Activated T-helper 1 cell treated with anti-CD3 and anti-CD28 coated beads, Interleukin-2, amount 50 U/mL, for 16 hours (primary cell): ENCODE measurements at places on chromosomes 11 and 22.

GRCh38 chr22:48979482-48979881, 848.2 kb downstream of the BRD1 start:
- DNase-seq: no peak

GRCh38 chr22:31490496-31490925, 869 bp upstream of the EIF4ENIF1 start:
- peak; percentile 33 for DNase-seq

DNA sequence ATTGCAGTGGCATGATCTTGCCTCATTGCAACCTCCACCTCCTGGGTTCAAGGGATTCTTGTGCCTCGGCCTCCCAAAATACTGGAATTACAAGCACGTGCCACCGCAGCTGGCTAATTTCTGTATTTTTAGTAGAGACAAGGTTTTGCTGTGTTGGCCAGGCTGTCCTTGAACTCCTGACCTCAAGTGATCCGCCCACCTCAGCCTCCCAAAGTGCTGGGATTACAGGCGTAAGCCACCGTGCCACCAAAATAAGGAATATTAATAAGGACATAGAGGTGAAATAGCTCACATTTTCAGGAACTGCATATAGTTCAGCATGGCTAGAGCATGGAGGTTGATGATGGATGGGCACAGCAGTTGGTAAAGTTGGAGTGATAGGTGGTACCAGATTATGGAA, 21.4 kb downstream of the ARHGEF12 start:
- no peak for DNase-seq

DNA sequence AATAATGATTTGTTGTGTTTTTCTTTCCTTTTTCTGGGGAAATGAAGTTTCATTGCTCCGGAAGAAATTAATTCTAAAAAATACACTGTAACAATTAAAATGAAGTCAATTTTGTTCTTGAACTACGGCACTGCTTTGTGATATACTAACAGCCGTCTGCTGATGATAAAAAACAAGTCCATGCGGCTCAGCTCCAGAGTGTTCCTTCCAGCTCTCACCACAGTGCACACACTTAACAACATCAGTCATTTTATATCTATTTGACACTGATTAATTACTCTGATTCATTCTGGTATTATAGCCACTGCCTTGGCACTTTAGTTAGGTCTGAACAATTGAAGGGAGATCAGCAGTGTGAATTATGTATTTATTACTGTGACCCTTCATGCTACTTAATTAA, 97.4 kb upstream of the SLC6A5 start:
- no peak for DNase-seq

GRCh38 chr22:29267462-29267857, 321 bp downstream of the RHBDD3 start:
- no peak for DNase-seq

GRCh38 chr11:11722861-11723260, 101.1 kb upstream of the GALNT18 start:
- no peak for DNase-seq

DNA sequence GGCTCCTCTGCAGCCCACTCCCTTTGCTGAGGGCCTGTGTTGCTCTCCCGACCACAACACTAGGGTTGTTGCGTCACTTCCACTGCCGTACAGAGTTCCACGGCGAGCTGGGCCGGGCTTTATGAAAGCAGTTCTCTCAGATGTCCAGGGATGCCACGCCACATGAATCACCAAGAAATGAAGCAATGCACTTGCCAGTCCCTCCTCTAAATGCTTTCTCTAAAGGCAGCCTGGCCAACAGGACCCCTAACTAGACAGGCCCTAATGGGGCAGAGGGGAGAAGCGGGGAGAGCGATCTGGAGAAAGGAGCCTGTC, 188.7 kb downstream of the CTTN start:
- no peak for DNase-seq

DNA sequence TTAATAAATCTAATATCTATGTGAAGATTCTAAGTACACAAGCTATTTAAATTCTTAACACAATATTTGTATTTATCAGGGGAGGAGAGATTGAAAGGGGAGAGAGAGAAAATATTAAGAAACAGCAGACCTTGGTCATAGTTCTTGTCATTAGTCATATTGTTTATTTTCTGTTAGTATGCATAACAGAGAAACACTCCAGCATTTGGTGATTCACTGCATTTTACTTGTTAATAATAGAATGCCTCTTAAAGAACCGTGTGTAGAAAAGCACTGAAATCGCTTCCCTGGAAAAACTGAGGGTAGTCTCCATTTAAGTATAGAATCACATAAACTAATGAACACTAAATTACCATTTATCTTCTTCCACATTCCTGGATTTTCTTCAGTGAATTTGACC, 122.7 kb upstream of the TRPC6 start:
- DNase-seq: no peak

DNA sequence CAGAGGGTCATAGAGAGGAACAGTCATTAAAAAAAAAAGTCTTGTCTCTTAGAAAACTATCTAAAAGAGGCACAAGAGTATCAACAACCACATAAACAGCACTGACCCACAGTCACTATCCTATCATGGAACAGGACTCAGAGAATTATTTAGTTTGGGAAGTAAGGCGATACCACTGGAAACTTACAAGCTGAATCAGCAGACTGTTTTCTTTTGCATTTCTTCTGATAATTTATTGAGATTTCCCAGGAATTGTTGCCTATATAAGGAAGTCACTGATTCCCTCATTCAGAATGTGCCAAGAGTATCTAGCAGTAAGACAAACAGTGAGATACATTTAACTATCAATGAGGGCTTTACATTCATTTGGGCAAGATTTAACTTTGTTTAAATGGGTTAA, 304.1 kb downstream of the GUCY1A2 start:
- no peak for DNase-seq

DNA sequence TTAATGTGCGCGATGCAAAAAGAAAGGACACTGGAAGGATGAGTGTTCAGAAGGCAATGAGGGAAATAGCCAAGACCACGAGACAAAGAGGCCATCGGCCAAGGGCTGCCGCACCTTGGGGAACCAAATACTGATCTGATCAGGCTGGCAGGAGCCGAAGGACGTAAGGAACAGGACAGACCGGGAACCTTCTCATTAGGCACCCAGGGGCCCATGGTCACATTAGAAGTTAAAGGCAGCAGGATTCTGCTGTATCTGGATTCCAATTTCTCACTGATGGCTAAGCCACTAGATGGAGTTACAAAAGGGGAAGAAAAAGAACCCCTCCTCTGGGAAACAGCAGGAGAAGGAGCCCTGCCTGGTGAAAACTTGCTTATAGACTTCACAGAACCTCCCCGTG, 28.8 kb upstream of the CPT1A start:
- DNase-seq: no peak

DNA sequence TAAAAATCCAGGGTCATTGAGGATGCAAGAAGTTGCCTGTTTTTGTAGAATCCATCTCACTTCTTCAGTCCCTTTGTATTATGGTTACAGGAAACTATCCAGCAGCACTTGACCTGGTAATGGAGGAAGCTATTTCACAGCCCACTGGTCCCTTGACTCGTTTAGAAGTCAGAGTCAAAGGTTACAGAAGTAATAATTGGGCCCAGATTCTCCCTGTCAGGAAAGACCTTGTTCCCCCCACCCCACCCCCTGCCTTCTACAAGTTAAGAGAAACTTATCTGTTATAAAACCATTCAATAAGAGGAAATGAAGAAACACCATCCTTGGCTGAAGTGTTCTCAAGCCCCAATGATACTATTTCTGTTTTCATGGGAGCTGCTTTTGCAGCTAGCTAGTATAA, 65.8 kb downstream of the CSTPP1 start:
- DNase-seq: no peak

DNA sequence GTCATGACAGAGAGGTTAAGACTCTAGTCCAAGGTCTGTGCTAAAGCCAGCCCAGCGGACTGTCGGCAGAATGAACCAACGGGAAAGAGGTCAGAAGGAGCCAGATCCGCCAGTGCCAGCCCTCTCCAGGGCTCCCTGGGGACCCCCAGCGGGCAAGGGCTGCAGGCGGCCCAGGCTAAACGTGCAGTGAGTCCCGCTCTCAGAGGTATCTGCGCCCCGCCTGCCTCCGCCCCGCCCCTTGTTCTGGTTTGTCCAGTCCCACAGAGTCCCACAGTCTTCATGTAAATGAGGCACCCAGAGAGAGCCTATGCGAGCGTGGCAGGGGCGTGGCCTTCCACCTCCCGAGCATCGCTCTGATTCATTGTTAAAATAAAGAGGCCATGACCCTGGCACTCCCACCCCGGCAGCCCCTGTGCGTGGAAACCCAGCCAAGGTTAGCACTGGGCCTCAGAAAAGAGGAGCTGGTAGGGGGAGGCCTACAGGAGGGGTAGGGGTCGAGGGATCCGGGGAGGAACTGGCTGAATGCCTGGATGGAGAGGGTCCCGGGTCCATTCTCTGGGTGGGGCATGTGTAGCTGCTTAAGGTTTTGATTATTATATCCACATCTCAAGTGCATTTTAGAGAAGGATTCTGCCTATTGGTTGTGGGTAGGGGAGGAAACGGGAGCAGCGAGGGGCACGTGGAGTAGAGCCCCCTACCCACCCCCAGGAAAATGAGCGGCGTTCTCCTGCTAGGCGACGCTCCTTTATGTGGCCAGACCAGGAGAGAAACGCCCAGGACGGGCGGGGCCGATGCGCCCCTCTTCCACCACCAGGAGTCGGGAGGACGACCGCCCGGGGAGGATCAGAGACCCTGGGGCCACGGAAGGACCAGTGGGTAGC, at the start of gene TRIOBP:
Gene TRIOBP, plus strand, starts transcription at position 392 of the 881 bp plus-strand sequence. CDS start 4,318 bp downstream, outside the sequence.
- peak; percentile 55 for DNase-seq

DNA sequence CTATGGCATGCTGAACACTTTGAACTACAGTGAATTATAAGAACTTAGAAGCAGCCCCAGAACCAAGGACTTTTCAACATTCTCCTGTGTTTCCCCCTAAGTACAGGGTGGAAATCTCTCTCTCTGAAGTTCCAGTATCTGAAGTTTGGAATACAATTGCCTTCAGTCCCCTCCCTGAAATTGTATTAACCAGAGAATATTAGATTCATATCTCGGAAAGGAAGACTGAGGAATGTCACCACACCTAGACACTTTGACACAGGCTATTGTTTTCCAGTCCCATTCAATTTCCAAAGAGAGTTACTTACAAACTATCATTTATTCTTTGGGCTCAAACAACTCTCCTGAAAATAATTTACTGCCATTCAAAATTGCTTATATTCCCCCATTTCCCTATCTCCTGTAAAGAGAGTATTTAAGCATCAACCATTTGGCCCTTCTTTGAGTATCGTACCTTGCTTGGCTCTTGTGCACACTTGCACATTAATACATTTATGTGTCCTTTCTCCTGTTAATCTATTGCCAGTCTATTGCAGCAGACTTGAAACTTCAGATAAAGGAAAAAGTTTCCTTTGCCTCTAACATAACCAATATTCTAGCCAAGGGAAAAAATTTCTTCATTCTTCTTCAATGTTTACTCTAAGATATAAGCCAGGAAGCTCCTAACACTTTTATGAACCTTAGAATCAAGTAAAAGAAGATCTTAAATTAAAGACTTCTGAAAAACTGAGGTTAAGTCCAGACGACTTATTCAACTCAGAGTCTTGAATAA, 402.4 kb upstream of the DDI1 start:
- DNase-seq: no peak

GRCh38 chr22:24578355-24579257, 14.3 kb downstream of the LRRC75B start:
- DNase-seq: no peak

- DNase-seq: no peak
These were observed 145.7 kb downstream of the TTC17 start for GRCh38 chr11:43504316-43504950.

- DNase-seq: no peak
These were observed 12.1 kb downstream of the HPS4 start for GRCh38 chr22:26471522-26471921.

- no peak for DNase-seq
These were observed 393 bp downstream of the ST13 start for GRCh38 chr22:40855979-40856512.

GRCh38 chr11:15884777-15885540, 471.4 kb downstream of the SOX6 start:
- DNase-seq: no peak

DNA sequence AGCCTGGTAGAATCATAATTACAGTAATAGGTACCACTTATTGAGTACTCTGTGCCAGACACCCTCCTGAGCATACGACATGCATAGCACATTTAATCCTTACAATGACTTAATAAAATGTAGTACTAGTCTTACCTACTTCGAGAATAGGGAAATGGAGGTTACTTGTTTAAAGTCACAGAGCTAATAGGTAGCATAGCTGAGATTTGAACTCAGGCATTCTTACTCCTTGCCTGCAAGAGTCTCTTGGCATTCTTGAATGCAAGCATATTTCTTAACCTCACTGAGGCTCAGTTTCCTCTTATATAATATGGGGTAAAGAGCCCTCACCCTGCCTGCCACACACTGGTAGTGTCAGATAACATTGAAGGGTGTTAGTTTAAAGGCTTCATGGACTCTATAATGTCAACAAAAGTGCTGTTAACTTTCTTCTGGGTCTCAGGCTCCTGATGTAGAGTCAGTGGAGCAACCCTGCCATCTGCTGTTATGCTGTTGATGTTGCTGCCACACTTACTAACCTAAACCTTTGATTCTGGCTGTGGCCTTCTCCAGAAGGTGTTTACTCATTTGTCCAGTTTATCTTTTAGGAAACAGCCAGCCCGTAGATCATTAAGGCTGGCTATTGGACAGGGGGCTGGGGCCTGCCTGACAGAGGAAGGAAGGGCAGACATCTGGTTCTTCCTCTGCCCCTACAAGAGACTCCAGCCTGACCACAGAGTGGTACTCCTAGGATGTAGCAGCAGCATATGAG, 18.9 kb downstream of the LIMK2 start:
- DNase-seq: no peak

DNA sequence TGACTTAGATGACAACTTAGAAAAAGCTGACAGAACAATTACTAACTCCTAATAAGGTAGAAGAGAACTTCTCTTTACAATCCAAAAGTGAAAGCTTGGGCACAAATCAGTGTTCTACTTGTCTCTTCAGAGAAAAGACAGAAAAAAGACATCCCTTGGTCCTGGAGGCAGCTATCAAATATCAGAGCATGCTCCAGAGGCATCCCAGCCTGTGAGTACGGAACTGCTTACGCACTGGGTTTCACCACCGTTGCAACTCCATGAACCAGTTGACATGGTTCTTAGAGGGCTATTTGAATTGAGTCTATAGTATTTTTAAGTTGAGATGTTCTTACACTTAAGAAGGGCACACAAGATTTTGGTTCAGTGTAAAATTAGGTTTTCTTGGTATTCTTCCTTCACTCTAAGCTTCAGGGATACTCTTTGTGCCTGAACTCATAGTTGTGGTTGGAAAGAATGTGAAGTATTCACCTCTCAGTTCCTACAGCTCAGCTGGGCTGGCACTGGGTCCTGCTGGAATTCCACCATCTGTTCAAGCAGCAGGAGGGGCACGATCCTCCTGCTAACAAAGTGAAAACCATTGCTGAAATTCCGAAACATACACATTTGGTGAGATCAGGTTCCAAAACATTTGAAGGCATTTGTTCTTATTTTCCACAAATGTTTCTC, 6.3 kb downstream of the AKIP1 start:
- no peak for DNase-seq

GRCh38 chr11:71221201-71221600, 31.2 kb downstream of the SHANK2 start:
- DNase-seq: no peak

- no peak for DNase-seq
These were observed 78.2 kb upstream of the SPON1 start for GRCh38 chr11:13884158-13884799.

GRCh38 chr11:3955299-3955665, 99.8 kb downstream of the STIM1 start:
- DNase-seq: no peak
